AG09319 (cell line): ENCODE measurements at places on chromosomes 11 and 22.
A peak's percentile ranks its signal among the peaks of the same experiment; 100 is the strongest.

DNA sequence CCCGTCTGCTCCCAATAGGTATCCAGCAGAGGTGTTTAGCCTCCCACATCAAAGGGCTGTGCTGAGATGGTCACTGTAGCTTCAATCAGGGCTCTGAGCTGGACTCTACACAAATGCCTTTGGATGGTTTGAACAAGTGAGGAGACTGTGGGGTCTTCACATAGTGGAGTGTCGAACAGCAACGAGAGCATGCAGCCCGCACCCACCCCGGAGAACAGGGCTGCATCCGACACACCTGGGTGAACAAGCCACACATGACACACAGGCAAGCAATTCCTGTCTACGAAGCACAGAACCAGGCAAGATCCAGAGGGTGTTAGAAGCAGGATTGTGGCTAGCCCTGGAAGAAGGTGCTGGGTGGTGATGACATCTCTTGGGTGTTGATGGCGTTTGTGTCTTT lies 58.0 kb upstream of the FGF3 start:
- DNase-seq = no peak

DNA sequence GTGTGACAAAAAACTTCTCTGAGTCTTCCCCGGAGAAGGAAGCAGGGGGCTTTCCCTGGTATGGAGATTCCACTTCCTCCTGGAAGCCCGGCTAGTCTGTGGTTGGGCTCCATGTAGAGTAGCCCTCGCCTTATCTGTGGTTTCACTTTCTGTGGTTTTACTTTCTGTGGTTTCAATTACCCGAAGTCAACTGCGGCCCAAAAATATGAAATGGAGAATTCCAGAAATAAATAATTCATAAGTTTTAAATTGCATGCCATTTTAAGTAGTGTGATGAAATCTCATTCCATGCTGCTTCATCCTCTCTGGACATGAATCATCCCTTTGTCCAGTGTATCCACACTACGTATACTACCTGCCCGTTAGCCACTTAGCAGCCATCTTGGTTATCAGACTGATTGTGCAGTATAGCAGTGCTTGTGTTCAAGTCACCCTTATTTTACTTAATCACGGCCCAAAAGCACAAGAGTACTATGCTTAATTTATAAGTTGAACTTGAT lies 275.0 kb upstream of the SESN3 start:
- DNase-seq = peak; percentile 52

- no peak for DNase-seq
These were observed 40.3 kb downstream of the SPECC1L start for GRCh38 chr22:24310969-24311368.

- no peak for DNase-seq
These were observed 5.6 kb downstream of the TSG101 start for GRCh38 chr11:18521122-18521521.

DNA sequence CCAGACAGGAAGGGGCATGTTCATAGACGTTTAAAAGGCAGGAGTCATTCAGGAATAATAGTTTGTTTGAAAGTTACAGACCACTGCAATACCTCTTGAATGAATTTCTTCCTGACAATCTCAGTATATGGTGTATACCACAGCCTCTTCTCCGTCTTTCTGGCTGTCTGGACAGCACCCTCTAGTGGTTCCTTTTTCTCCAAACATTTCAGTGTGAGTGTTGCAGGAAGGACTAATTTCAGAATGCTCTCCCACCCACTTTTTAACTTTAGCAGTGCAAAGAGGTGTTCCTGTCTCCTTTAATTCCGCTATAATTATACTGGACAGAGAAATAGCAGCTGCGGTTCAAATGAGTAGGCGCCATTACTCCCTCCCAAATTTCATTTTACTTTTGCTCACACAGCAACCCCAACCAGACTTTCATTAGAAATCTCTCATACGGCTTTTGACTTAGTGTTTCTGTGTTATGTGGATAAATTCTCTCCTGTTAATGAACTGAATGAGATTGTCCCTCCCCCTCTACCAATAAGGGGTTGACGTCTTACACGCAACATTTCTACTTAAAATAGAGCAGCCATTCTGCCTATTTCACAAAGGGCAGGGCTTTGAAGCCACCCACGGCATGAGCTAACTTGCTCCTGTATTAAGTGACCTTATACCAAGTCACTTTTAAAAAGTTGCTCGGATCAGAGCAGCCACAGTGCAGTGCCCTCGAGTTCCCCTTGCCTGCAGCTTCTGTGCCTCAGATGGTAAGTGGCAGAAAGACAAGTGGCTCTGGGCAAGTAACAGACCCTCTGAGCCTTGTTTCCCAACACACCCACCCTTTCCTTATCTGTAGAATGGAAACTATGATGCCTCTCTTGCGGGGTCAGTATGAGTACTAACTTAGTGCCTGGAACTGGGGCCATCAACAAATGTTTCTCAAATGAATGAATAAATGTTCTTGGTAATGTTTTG lies 368.6 kb downstream of the OPCML start:
- DNase-seq = no peak

DNA sequence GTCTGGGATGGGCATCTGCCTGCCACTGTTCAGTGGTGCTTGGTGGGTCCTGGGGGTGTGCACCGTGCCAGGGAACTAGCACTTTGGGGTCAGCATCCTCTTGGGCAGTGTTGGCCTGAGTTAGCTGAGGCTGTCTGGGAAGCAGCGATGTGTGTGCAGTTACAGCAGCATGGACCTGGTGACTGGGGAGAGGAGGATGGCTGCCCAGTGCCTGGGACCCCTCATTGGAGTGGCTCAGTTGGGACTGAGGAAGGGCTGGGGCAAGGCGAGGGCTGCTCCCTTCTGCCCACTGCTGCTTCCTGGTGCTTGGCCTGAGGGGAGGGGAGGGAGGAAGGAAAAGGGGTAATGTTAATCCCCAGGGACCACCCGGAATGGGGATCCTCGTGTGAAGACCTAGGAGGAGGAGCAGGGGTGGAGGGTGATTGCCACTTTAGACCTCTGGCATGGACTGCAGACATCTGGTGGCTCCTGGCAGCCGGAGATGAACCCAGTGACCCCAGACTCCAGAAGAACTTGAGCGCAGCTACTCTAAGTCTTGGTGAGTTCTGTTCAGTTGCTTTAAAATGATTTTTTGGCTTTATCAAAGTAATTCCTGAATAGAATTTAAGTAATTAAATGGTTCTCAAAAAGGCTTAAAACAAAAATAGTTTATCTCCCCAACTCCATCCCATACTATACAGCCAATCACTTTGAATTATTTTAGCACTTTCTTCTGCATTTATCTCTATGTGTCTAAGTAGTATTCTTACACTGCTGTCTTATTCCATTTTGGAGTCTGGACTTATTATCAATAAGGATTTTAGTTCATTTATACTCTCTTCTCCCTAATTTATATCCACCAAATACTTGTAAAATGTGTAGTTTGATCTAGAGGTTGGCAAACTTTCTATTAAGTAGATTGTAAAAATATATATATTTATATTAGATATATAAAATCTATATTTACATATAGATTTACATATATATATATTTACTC lies 15.4 kb upstream of the TMEM191C start:
- no peak for DNase-seq

DNA sequence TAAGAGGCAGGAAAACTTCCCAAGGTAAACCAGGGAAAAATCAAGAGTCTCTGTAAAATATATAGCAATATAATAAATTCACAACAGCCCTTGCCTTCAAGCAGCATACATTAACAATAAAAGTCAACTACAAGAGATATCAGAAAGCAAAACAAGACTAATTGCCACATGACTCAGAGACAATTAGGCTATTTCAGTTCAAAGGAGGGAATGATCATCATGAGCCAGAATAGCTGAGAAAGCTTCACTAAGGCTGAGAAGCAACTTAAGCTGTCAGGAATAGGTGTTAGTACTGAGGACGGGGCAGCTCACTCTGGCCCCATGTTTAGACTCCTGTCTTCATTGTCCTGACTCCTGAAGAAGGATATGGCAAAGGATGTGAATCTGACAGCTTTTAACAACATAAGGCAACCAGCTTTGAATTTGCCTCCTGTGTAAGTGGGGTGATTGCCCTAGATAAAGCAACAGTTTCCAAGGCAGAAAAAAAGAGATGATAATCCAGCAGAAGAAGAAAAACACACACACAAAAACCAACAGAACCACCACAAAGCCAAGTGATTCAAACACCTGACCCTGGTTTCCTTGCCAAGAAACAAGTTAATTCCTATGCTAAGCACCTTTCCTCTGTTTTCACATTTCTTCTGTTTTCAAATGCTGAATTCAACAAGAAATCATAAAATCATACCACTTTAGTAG lies 60.8 kb downstream of the SIK3 start:
- DNase-seq = no peak

GRCh38 chr11:73452726-73453125 lies 76.5 kb downstream of the RELT start:
- no peak for DNase-seq

DNA sequence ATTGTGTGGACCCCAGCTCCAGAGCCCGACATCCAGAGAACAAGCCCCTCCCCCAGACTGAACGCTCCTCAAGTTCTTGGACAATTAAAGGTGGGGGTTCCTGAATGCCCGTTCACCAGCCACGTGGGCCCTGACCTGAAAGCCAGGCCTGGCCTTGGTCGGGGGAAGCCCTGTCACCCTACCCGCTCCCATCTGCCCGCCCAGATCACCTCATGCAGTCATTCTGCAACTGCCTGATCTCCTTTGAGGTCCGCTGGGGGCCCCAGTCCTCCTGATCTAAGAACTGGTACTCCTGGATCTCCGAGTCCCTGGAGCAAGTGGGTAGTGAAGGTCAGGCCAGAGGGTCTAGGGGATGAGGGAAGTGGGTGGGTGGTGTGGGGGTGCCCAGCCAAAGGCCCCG lies 9.1 kb upstream of the NAALADL1 start:
- no peak for DNase-seq

GRCh38 chr22:50403701-50404101 lies 60.6 kb downstream of the PPP6R2 start:
- no peak for DNase-seq

DNA sequence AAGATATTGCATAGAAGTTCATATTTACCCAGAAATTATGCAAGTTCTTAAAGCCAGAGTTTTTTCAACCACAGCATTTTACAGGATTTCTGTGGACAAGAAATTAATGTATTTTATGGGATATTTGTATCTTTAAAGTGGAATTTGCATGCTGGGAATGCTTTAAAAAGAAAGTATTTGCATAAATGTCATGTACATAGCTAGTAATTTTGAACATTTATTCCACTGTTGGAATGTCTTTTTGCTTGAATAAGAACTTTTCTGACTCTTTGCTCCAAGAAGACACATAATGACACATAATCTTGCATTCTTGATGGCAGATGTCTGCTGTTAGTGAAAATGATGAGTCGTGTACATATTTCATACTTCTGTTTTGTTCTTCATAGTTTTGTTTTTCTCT lies 66.6 kb downstream of the ATXN10 start:
- no peak for DNase-seq

- no peak for DNase-seq
These were observed 34.0 kb upstream of the SMIM38 start for GRCh38 chr11:69121621-69122325.
